ENCODE measurements at places on chromosomes 7 and 10.

DNA sequence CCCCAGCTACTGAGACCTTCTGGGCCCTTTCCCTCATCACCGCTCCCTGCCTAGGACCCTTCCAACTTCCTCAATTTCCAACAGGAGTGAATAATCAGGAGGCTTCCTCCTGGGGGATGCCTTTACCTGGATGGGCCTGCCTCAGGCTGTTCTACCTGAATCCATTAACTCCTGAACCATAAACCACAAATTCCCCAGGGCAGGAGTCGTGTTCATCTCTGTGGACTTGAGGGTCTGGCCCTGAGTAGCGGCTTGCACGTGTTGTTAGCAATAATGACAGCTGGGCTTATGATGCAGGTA, 105.1 kb upstream of the GPR26 start:
- DNase-seq = no peak

DNA sequence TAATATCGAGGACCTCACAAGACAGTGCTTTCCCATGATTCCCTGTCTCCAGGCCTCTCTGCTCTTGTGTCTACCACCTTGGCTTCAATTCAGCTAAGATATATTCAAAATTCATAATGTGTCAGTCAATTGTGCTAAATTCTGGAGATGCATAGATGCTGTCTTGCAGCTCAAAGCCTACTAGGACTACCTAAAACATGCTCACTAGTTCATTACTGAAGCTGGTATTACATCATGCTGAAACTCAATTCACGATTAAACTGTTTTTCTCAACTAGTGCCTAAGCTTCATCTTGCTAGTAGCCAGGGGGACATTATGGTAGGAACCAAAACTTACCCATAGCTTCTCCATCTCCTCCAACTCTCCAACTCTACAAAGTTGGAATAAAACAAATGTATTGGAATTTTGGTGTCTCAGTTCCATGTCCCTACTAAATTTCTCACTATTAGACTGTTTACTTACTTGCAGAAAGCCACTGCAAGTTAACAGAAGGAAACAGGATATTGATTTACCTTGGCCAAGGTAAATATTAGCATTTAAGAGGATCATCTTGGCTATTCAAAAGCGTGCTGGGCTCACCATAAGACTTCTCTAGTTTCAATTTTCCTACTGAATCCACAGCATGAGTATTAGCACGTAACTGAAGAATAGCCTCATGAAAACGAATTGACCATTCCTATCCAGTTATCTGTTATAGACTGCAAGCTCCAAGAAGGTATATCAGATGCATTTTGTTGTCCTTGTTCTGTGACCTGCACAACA, 53.6 kb downstream of the CREB3L2 start:
- DNase-seq = no peak

DNA sequence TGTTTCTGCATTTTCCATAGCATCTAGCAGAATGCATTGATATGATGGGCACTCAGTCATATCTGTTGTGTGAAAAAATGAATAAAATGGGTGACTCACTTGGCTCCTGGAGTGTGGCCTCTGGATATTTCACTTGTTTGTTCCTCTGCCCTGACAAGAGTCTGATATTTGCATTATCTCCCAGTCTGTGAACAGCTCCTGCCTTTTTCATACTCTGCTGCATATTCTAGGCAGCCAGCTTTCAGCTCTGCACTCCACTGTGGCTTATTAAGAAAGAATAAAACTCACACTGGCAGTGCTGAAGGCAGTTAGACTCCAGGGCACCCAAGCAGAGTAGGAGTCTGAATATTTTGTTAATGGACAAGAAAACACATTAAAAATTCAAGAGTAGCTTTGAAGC, 623.9 kb downstream of the SORCS1 start:
- DNase-seq = no peak

GRCh38 chr7:18663321-18663720, 167.8 kb downstream of the HDAC9 start:
- DNase-seq = no peak

- DNase-seq = no peak
Observed at GRCh38 chr10:128046953-128047290, 79.3 kb downstream of the MKI67 start.

- DNase-seq = peak; percentile 48
Observed at GRCh38 chr7:151782598-151783448, 94.1 kb downstream of the PRKAG2 start.

- DNase-seq = no peak
Observed at GRCh38 chr7:13745530-13745929, 243.9 kb downstream of the ETV1 start.

DNA sequence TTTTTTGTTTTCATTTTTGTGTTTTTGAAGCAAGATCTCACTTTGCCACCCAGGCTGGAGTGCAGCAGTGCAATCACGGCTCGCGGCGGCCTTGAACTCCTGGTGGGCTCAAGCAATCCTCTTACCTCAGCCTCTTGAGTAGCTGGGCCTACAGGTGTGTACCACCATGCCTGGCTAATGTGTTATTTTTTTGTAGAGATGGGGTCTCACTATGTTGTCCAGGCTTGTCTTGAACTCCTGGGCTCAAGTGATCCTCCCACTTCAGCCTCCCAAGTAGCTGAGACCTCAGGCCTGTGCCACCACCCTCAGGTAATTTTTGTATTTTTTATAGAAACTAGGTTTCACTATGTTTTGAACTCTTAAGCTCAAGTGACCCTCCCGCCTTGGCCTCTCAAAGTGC, 14.8 kb downstream of the PRKRIP1 start:
- no peak for DNase-seq

DNA sequence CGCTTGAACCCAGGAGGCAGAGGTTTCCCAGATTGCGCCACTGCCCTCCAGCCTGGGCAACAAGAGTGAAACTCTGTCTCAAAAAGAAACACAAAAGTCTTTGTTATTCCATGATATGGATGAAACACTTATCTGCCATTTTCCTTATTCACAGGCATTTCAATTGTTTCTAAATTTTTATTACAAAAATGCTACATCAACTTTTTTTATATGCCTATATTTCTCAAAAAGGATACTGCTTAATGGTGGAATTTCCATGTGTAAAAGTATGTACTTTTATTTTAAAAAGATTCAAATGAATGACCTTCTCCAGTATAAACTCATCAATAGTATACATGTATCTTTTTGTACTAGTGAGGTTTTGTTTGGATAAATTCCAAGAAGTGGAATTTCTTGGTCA, 41.9 kb upstream of the STMP1 start:
- no peak for DNase-seq

GRCh38 chr7:113292105-113292504, 173.8 kb upstream of the SMIM30 start:
- no peak for DNase-seq

GRCh38 chr7:45881759-45882464, 6.4 kb upstream of the IGFBP1 start:
- no peak for DNase-seq

GRCh38 chr10:73756183-73756582, 12.0 kb downstream of the SEC24C start:
- no peak for DNase-seq

DNA sequence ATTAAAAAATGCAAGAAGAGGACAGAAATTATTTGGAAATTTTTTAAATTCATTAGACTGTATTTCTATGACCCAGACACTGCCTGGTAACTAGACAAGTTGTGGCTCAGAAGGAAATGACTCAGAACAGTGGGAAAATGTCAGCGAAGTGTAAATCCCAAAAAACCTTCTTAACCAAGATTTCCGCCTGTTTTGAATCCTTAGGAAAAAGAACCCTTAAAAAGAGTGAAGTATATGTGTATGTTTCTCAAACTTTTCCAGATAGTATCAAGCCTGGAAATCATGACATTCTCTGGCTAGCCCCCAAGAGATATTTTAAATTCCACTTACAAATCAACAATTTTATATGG, 42.7 kb upstream of the PLXNA4 start:
- no peak for DNase-seq

DNA sequence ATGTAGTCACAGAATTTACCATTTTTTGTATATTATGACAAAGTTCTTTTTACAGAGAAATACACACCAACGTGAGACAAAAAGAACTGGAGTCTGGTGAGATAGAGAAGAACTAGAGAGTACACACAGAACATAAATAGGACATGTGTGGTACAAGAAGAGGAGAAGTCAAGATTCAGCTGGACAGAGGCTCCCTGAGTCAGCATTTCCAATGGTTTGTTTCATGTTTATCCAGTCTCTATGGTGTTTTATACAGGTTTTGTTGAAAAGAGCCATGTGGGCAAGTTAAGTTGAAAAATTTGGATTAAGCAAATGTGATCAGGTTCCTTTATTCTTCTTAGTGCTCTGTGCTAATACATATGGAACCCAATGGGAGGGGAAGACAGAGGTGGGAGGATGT, 105.5 kb upstream of the AKR1E2 start:
- no peak for DNase-seq

DNA sequence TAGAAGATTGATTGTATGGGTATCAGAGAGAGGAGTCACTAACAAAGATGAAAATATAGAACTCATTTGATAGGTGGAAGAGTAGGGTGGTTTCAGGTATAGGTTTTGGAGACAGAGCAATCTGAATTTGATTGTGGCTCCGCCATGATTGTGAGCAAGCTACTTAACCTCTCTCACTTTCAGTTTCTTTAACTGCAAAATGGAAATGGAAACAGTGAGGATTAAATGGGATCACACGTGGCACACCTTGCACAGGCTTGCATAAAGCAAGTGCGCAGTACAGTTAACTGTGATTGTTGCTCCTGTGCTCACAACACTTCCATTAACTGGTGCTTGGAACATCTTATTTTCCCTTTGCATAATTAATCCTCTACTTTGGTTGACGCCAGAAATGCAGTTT, 54.9 kb downstream of the ATXN7L1 start:
- no peak for DNase-seq

GRCh38 chr10:7195118-7195517, 215.7 kb downstream of the SFMBT2 start:
- no peak for DNase-seq

DNA sequence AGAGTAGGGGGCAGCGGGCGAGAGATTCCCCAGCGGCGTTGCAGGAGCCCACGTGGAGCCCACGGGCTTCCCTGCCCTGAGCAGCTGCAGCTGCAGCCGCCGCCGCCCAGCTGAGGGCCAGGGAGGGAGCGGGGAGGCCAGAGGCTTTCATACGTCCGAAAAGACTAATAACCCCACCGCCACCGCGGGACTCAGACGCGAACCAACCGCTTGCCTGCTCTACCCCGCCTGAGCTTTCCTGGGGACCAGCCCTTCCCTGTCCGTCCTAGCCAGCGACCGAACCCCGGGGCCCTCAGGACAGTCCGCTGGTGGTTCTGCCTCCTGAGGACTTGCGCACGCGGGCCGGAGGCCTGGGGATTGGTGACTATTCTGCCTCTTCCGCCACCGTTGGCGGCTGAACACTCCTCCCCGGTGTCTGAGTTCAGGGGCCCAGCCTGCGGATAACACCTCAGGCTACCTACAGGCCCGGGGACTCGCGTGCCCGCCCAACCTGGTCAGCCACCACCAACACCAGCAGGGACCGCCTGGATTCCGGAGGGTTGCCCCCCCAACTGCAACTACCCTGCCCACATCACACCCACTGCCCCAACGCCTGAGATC, 18.4 kb downstream of the IFT22 start:
- DNase-seq = no peak

DNA sequence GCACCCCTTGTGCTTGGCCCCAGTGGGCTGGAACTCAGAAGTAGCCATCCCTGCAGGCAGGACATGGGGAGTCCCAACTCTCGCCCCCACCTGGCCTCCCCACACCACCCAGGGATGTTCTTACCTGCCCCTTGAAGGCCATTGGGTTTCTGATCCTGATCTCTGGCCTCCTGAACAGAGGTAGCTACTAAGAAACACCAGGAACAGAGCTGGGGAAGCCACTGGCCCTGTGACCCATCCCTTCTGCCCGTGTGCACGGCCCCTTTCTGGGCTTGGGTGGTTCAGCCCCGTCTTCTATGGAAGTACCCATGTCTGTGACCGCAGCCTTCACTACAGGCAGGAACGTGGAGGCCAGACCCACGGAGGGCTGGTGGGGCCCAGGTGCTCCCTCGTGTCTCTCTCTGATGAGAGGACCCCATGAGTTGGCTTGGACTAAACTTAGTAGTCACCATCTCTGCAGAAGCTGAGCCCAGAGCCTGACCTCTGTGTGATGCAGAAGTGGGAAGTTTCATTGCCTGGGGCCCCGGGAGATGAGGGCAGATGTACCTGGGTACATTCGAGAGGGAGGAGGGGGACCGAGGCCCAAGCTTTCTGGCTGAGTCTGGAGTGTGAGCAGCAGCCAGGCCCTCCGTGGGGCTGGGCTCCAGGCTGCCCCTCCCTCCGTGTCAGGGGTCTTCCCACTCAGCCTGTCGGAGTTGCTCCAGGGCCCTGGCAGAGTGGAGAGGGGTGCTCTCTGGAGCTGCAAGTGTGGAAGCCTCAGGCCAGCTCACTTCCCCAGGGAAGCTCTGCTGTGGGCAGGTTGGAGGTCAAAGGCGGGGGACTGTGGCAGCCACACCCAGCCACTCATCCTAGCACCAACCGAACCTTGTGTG, 81.0 kb downstream of the MKI67 start:
- DNase-seq = no peak

GRCh38 chr7:116560021-116560970, 35.5 kb downstream of the CAV1 start:
- DNase-seq = no peak

DNA sequence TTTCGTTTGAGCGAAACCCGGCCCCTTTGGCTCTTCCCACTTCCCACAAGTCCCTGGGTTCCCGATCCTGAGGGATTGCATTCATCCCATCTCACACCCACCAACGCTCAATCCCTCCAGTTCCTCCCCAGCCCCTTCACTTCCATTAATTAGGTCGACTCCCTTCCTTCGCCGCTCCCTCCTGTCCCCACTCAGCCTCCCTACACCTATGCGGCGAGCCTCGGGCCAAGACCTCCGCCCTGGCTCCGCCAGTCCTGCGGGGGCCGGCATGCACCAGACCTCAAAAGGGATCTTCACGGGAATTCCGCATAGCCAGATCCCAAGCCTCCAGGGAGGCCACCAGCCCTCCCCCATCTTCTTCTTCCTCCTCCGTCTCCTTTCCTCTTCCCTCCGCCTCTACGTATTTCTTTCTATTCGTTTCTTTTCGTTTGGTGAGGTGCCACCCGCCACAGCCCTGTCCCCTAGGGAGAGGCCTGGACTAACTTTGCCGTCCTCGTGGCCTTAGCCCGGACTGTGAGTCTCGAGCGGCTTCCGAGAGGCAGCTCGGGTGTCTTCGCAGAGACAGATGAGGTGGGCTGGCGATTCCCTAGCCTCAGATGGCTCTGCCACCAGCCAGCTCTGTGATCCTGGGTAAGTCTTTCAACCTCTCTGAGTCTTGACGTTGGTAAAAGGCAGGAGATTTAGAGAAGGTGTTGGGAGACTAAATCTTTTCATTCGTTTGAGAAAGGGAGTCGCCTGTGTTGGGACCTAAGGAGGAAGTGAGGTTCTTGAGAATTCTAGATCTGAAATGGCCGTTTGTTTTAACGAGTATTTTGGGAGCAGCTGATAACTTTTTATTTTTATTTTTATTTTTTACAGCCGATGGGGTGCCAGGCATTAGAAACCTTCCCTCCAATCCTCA, 8.1 kb upstream of the LBX1 start:
- DNase-seq = no peak

- no peak for DNase-seq
Observed at GRCh38 chr7:137967143-137968018, 34.5 kb downstream of the CREB3L2 start.

- DNase-seq = no peak
Observed at GRCh38 chr10:78933828-78934531, 134.8 kb upstream of the ZMIZ1 start.

All from stimulated activated CD8-positive, alpha-beta memory T cell treated with anti-CD3 and anti-CD28 coated beads, Interleukin-7, amount 100 ng/mL, for 4 hours (primary cell).